ENCODE measurements at places on chromosomes 2 and 18. TPM values are rescaled to one million over a fixed set of nuclear protein-coding genes. Genes with fewer than 3 reads are reported as not detected.

GRCh38 chr2:174083843-174084458 is 118.8 kb upstream of the SP3 start:
- H3K4me1 ChIP-seq: no peaks in the 10 kb centered on the region
- no peaks in the 10 kb centered on the region for H3K36me3 ChIP-seq
- H3K27ac ChIP-seq: no peak overlapping the region
- H3K27me3 ChIP-seq: no peaks in the 10 kb centered on the region
- no peak for DNase-seq

DNA sequence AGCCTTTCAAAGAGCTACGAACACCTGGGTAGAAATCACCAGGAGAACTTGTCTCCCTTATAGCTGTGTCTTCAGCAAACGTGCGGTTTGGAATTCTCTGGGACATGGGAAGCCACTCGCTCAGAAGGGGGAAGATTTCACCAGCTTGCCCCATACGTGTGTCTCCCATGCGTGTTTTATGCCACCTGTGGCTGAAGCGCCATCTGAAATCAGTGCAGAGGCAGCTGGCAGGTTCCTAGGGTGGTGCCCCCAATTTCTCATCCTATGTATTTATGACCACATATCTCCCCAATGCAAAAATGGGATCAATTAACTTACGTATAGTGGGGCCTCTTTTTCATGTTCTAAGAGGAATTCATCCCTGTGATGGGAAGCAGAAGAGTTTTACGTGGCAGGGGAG is 81.6 kb downstream of the TPO start:
- H3K27me3 ChIP-seq: no peaks in the 10 kb centered on the region
- H3K4me1 ChIP-seq: no peaks in the 10 kb centered on the region
- no peak overlapping the region for H3K27ac ChIP-seq
- DNase-seq: no peak
- no peak overlapping the region for H3K4me3 ChIP-seq

DNA sequence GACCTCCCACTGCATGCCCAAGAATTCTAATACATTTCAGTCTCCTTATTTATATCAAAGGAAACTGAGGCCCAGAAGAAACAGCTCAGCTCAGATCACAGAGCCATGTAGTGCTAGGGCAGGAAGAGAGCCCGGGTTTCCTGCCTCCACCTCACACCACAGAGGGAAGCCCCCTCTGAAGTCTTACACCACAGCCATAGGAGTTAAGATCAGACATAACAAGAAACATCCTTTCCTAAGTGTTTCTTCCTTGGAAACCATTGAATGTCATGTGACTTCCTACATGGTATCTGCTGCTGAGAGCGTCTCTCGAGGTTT is 102.1 kb downstream of the MTCL1 start:
- DNase-seq: peak; percentile 9
- no peak overlapping the region for H3K4me3 ChIP-seq
- peaks cover 11% of the 10 kb centered on the region for H3K4me1 ChIP-seq
- no peak overlapping the region for H3K27ac ChIP-seq

DNA sequence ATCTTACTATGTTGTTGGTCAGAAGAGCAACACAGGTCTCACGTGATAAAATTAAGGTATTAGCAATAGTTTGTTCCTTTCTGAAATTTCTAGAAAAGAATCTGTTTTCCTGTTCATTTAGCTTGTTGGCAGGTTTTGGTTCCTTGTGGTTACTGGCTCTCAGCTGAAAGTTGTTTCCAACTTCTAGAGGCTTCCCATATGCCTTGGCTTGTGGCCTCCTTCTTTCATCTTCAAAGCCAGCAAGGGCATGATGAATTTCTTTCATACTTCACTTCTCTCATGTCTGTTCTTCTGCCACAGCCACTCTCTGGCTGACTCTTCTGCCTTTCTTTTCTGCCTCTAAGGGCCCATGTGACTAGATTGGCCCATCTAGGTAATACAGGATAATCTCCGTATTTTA is 193.7 kb downstream of the TRIB2 start:
- no peak overlapping the region for H3K27ac ChIP-seq
- H3K27me3 ChIP-seq: no peaks in the 10 kb centered on the region
- no peak for DNase-seq
- no peaks in the 10 kb centered on the region for H3K4me1 ChIP-seq
- no peak overlapping the region for H3K4me3 ChIP-seq

- H3K36me3 ChIP-seq: no peaks in the 10 kb centered on the region
- no peaks in the 10 kb centered on the region for H3K27me3 ChIP-seq
- H3K27ac ChIP-seq: no peak overlapping the region
- no peak for DNase-seq
- H3K4me3 ChIP-seq: no peak overlapping the region
Measured at GRCh38 chr2:119782308-119783027, 22.7 kb downstream of the PTPN4 start.

DNA sequence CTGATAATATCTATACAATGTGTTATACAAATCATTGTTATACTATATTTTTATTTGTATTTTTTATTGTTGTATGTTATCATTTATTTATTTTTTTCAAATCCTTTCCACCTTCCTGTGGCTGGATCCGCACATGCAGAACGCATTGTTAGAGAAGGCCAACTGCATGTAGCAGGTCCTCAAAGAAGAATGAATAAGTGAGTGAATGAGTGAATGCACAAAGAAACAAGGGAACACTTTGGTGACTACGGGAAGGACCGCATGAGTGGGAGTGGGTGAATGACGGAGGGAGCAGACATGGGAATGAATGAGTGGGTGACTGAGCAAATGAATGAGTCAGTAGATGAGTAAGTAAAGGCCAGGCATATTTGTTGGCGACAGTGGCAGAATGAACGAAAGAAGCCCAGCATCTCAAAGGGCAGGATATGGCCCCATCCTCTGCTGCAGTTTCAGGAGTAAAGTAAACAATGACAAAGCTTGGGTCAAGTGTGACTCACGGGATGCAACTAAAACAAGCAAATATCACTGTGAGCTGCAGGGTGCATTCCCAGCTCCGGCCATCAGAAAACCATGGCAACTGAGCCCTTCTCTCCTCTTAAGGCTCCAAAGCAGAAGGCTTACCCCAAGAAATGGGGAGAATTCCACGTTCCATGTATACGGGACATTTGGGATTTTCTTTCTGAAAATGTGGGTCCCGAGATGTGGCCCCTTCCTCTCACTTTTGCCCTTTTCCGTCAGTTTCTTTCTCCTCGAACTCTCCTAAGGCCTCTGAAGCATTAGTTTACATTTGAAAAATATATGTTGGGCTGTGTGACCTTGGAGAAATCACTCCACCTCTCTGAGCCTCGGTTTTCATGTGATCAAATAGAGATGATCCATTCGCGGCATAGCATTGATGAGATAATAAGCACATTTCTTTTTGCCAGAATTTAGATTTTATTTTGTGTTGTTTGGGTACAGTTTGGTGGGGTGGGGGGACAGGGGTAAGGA is 24.5 kb downstream of the KCNF1 start:
- H3K4me1 ChIP-seq: no peaks in the 10 kb centered on the region
- DNase-seq: no peak
- H3K4me3 ChIP-seq: no peak overlapping the region
- H3K36me3 ChIP-seq: no peaks in the 10 kb centered on the region
- no peaks in the 10 kb centered on the region for H3K27me3 ChIP-seq

DNA sequence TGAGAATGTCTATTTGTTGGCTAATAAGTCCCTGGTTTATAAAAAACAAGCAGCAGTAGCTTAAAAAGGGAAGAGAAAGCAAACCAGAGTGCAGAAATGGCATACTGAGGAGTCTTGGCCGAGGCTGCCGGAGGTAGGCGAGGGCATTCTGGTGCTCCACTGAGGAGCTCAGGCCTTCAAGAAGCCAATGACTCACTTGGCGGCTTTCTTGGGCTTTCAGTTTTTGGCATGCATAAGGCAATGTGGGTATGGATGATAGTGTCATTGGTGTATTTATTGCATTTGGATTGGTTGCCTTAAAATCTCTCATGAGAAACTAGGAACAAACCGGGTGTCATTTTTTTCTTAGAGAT is 119.6 kb upstream of the ARL5A start:
- peaks cover 5% of the 10 kb centered on the region for H3K4me1 ChIP-seq
- H3K27me3 ChIP-seq: no peaks in the 10 kb centered on the region
- no peak overlapping the region for H3K4me3 ChIP-seq
- no peak for DNase-seq
- H3K36me3 ChIP-seq: no peaks in the 10 kb centered on the region
- no peak overlapping the region for H3K27ac ChIP-seq

DNA sequence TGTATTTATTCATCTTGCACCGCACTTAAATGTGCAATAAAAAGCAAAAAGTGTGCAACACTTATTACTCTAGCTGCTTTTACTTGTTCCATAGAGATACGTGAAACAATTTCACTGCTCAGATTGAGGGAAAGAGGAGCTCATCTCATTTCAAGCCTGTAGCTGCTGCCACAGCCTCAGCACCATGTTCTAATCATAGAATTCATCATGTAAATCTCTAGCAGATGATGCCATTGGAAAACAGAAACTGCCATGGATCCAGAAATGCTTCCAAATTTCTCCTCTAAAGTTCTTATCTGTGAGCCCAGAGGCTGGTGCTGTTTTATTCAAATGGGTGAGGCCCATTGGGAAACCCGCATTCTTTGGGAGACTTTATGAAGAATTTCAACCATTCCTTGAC is 2.0 kb downstream of the CDC42EP3 start:
- peaks cover 36% of the 10 kb centered on the region for H3K4me1 ChIP-seq
- H3K27me3 ChIP-seq: no peaks in the 10 kb centered on the region
- peak overlapping the region; percentile 32 for H3K4me3 ChIP-seq
- no peak overlapping the region for H3K27ac ChIP-seq
- H3K36me3 ChIP-seq: no peaks in the 10 kb centered on the region

DNA sequence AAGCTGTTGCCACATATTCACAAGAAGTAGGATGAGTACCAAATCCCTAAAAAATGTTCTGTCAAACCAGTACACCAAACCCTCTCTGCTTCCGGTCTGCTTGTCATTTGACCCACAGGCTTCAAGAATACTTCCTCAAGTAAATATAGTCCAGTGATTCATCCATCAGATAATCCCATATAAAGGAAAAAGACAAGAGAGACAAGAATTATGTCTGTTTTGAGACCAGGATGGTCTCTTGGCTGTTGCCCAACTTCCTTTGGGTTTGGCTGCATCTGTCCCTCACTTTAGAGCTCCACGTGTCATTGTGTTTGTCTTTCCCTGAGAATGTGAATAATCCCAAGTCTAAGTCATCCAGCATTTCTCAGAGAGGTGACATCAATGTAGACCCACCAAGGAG is 91.5 kb upstream of the NRP2 start:
- no peaks in the 10 kb centered on the region for H3K36me3 ChIP-seq
- no peak overlapping the region for H3K4me3 ChIP-seq
- no peaks in the 10 kb centered on the region for H3K4me1 ChIP-seq
- H3K27ac ChIP-seq: no peak overlapping the region
- H3K27me3 ChIP-seq: no peaks in the 10 kb centered on the region

- no peak for DNase-seq
- peaks cover 5% of the 10 kb centered on the region for H3K36me3 ChIP-seq
- no peaks in the 10 kb centered on the region for H3K4me1 ChIP-seq
- no peak overlapping the region for H3K27ac ChIP-seq
Measured at GRCh38 chr2:3272761-3273160, 104.9 kb downstream of the EIPR1 start.

DNA sequence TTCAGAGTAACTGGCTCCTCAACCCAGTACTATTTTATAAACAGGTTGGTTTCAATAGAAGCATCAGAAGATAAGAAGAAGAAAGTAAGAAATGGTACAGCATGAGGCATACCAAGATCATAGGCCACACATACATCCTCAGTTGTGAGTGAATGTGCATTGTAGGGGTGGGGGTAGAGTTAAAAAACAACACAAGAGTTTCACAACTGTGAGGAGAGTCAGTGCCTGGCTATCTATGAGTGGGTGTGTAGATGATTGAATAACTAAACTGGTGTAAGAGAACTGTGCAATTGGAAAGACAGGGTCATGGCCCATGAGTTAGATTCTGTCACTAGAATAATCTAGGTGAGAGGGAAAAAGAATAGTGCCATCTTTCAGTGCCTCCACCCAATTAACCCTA is 748.2 kb upstream of the ACVR2A start:
- H3K27ac ChIP-seq: no peak overlapping the region
- H3K4me3 ChIP-seq: no peak overlapping the region
- no peak for DNase-seq
- H3K27me3 ChIP-seq: no peaks in the 10 kb centered on the region
- no peaks in the 10 kb centered on the region for H3K4me1 ChIP-seq

GRCh38 chr2:191234376-191234775 is 10.8 kb upstream of the MYO1B start:
- H3K27me3 ChIP-seq: no peaks in the 10 kb centered on the region
- H3K27ac ChIP-seq: no peak overlapping the region
- H3K36me3 ChIP-seq: no peaks in the 10 kb centered on the region
- DNase-seq: no peak

DNA sequence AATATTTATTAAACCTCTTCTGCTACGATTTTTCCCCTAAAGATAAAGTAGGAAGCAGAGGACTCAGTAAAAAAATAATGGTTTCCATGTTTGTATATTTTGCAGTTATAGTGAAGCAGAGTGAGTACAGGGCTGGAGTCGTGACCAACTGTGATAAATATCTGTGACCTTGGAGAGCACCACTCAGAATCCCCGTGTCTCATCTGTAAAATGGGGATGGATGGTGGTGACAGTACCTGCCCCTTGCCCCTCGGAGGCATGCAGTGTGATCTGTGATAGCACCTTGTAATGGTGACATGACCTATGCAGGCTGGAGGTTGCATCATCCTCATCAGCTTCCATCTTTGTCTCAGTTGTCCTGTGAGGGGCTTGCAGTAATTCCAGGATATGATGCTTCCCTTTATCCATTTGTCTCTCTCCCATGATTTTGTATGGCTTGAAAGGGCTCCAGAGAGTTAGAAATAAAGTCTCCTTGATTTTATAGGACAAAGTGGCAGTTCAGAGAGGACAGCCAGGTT is 5.5 kb downstream of the TTL start:
- H3K4me3 ChIP-seq: no peak overlapping the region
- no peak overlapping the region for H3K27ac ChIP-seq
- peaks cover 12% of the 10 kb centered on the region for H3K4me1 ChIP-seq
- DNase-seq: no peak
- no peaks in the 10 kb centered on the region for H3K27me3 ChIP-seq

DNA sequence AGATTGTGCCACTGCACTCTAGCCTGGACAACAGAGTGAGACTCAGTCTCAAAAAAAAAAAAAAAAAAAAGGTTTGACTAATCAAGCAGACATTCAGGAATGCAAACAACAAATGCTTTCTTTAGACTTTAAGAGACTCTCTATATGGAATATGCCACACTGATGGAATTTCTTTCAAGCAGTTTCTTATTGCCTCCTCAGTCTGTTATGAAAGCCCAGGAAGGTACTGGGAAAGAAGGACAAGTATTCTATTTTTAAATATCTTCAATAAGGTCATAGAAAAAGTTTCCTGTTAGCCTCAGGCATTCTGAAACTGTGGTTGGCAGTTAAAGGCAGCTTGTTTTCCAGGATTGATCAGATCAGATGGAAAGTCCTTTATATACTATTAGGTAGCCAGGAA is 241.6 kb downstream of the PIK3C3 start:
- H3K27me3 ChIP-seq: no peaks in the 10 kb centered on the region
- no peaks in the 10 kb centered on the region for H3K36me3 ChIP-seq
- H3K4me1 ChIP-seq: no peaks in the 10 kb centered on the region
- no peak for DNase-seq

- H3K36me3 ChIP-seq: no peaks in the 10 kb centered on the region
- H3K27me3 ChIP-seq: no peaks in the 10 kb centered on the region
- DNase-seq: no peak
- peaks cover 4% of the 10 kb centered on the region for H3K4me1 ChIP-seq
Measured at GRCh38 chr2:178075006-178075326, 2.4 kb upstream of the PDE11A start.

The MORN2 gene
- 10.8 TPM for total RNA-seq

The ARHGAP25 gene
- 32.2 TPM for total RNA-seq

The CXXC1 gene
- total RNA-seq: 35.5 TPM

All from thymus (tissue), 14 donors.